ENCODE measurements at places on chromosomes 2 and 18. TPM values are rescaled to one million over a fixed set of nuclear protein-coding genes. Genes with fewer than 3 reads are reported as not detected.
A peak's percentile ranks its signal among the peaks of the same experiment; 100 is the strongest.

RGPD4 gene
- total RNA-seq, result not detected

ABHD1 gene
- total RNA-seq, result 0.27 TPM

ESCO1 gene
- 18.3 TPM for total RNA-seq

HRH4 gene
- total RNA-seq, result 0.14 TPM

LINC00305 gene
- total RNA-seq, result 0.21 TPM

CRYGC gene
- total RNA-seq, result not detected

PXDN gene
- 129 TPM for total RNA-seq

LRP2 gene
- total RNA-seq, result 1.5 TPM

MREG gene
- total RNA-seq, result 1.6 TPM

FSIP2 gene
- total RNA-seq, result 13.8 TPM

NEB gene
- total RNA-seq, result 2.4 TPM

- DNase-seq, result no peak
Measured at GRCh38 chr2:70837980-70838925, 2.6 kb upstream of the CD207 start.

DNA sequence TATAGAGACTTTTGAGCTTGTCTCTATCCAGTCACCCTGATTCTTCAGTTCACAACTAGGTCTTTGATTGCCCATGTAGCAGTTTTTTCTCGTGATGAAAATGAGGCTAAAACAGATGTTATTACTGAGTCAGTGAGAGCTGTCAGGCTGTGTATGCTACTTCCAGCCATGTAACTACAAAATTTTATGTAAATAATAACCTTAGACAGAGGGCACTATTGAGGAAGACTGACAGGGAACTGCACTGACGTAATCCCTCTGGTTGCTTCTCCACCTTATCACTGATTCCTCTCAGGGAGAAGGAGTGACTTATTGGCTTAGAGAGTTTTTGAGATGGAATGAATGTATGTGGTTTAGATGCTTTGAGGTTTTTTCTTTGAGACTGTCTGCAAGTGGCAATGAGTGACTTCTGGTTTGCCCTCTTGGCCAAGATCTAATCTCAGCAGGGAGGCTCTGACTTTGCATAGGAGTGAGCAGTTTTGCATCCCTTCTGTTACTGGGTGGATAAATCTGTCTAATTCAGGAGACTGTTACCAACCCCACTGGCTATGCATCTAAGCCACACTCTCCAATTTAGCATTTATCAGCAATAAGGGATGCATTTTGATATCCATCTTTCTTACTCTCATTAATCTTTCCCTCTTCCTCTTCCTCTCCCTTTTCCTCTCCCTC lies 555.2 kb upstream of the FANCL start:
- DNase-seq, result no peak

DNA sequence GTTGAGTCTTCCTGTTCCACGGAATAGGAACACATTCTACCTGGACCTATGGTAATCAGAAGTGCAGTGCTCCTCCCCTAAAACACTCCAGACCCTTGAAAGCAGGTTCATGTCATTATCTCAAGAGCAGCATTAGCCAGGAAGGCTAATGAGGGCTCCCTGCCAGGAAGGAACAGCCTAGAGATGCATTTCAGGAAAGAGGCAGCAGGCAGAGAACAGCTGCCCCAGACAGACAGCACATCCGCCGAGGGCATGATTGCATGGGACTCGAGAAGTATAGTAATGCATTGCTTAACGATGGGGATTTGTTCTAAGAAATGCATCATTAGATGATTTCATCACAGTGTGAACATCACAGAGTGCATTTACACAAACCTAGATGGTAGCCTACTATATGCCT lies 171.5 kb downstream of the ALK start:
- peak; percentile 25 for DNase-seq

DNA sequence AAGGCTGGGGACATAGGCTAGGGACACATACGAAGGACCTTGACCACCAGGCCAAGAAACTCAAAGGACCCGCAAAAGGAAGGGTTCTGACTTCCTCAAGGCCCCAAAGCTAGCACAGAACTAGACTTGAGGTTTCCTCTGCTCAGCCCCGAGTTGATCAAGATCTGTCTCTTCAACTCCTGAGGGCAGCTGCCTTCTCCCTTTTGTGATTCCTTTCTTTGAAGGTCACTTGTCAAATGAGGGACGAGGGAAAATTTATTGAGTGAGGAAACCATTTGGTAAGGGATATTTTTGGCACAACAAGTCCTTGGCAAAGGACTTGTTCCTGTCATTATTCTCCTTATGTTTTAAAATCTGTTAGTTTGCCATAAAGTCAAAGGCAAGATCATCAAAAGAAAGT lies 12.3 kb upstream of the ROCK2 start:
- DNase-seq, result no peak

DNA sequence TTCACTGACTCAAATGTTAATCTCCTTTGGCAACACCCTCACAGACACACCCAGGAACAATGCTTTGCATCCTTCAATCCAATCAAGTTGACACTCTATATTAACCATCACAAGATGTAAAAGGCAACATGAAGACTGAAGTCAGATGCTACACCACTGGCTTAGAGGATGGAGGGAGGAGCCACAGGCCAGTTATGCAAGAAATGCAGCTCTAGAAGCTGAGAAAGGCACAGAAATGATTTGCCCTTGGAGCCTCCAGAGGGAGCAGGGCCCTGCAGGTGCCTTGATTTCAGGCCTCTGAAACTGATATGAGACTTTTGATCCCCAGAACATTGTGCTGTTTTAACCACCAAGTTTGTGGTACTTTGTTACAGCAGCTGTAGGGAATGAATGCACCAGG lies 276.3 kb downstream of the KCNS3 start:
- DNase-seq, result peak; percentile 26

DNA sequence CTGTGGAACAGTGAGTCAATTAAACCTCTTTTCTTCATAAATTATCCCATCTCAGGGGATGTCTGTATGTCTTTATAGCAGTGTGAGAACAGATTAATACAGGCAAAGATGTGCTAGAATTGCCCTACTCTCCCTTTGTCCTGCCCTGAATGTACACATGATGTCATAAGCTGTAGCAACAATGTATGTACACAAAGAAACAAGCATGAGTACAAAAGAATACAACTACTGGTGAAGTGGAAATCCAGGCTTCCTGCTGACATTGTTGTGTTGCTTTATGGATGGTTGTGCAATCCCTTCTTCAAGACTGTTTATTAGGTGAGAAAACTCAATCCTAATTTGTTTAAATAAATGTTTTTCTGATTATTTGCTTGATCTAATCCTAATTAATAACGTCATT lies 446.6 kb downstream of the DSC3 start:
- DNase-seq, result no peak

DNA sequence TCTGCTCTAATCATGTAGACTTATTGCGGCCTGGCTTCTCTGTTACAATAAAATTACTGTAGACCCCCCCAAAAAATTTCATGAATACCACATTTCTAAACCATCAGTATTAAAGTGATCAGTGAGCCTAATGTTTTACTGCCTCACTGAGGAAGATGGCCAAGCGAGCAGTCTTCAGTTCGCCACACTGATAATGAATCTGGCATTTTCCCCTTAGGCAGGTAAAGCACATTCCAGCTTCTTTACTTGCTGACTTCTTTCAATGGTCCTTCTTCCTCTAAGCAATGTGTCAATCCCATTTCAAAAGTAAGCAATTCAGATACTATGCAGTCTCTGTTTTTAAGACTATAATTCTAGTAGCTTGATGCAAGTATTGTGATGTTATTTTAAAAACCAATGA lies 137.6 kb downstream of the LAMA1 start:
- no peak for DNase-seq

GRCh38 chr18:38115201-38115600 lies 549.6 kb upstream of the CELF4 start:
- peak; percentile 1 for DNase-seq

DNA sequence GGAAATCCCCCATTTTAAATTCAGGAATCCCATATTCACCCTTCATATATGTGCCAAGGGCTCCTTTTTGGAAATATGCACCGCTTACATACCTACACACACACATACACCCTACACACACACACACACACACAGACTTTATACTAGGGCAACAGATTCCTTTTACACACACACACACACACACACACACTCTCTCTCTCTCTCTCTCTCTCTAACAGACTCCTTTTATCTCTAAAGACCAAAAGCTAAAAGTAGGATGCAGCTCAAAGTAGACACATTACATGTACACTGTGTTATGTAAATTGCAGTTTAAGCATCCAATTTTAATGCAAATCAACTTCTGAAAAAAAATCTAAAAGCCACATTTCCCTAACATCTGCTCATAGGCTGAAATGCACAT lies 130.9 kb upstream of the CAPN13 start:
- DNase-seq, result no peak

DNA sequence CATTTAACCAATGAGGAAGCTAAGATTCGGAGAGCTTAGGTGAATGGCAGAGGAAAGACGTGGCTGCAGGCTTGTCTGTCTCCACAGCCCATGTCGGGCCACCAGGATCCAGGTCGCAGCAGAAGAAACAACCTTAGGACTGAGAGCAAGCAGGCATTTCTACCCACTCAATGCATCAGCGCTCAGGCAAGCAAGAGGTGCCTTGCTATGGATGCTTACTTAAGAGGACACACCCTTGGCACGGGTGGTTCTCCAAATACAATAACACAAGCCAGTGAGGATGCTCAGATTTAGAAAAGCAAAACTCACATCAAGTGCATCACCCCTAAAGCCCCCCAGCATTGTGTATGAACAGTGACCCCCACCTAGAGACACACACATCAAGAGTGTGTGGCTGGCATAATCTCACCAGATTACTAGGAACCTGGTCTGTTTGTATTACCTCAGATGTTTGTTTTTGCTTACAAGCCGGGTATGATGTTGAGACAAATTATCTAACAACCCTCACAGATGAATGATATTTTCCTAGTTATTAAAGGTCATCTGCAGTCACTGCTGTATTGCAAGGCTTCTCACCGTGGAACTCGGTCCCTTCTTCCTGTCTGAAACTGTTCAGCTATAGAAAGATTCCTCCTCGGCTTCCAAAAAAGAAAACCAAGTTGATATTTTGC lies 34.2 kb upstream of the NPAS2 start:
- DNase-seq, result no peak

- no peak for DNase-seq
Measured at GRCh38 chr2:24912523-24912922, 7.5 kb downstream of the ADCY3 start.

DNA sequence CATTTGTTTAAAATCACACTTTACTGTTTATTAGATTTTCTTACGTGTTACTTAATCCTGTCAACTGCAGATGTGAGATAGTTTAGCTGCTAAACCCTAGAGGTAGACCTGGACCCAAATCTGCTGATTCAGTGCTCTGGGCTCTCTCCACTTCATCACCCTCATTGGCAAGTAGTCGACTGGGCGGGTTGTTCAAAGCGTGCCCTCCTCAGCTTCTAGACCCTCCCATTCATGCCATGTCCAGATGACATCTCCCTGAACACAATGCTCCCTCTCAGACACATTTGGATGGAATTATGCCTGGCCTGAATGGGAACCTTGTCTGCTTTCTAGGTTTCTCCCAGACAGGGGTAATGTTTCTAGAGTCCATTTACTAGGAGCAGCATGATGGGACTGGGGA lies 43.7 kb downstream of the RPIA start:
- DNase-seq, result no peak

DNA sequence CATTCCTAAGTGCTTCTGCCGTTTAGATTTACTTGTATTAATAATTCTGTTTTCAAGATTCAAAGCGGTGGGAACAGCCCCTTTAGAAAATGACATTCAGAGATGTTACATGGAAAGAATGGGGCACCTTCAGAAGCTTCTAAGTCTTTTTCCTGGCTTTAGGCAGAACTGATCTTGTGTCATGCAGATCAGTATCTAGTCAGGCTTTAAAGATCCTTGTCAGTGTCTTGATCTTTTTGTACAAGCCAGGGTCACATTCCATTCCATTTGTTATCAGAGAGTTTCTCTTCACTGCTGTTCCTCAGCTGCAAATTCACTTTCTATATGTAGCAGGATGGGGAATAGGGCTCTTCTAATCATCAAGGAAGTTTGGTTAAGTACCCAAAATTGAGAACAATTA lies 275.3 kb downstream of the DCC start:
- DNase-seq, result no peak

GRCh38 chr2:64695721-64696261 lies 42.1 kb upstream of the SERTAD2 start:
- peak; percentile 39 for DNase-seq

DNA sequence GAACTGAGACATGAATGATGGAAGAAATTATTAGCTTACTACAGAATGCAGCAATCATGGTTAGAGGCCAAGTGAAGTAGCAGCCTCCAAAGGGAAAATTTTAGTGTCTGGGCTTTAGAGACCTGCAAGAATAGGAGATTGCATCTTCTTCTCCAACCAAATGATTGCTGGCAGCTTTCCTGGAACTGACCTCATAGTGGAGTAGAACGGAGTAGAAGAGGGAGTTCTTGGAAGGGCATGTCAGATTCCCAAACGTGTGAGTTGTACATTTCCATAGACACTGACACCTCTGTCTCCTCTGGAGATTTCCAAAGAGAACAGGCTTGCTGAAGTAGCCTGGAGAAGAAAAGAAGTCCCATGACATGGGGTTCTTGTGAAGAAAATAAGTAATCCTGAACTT lies 169.8 kb upstream of the ERBB4 start:
- no peak for DNase-seq

- DNase-seq, result no peak
Measured at GRCh38 chr2:85741211-85741832, 12.5 kb upstream of the ATOH8 start.

DNA sequence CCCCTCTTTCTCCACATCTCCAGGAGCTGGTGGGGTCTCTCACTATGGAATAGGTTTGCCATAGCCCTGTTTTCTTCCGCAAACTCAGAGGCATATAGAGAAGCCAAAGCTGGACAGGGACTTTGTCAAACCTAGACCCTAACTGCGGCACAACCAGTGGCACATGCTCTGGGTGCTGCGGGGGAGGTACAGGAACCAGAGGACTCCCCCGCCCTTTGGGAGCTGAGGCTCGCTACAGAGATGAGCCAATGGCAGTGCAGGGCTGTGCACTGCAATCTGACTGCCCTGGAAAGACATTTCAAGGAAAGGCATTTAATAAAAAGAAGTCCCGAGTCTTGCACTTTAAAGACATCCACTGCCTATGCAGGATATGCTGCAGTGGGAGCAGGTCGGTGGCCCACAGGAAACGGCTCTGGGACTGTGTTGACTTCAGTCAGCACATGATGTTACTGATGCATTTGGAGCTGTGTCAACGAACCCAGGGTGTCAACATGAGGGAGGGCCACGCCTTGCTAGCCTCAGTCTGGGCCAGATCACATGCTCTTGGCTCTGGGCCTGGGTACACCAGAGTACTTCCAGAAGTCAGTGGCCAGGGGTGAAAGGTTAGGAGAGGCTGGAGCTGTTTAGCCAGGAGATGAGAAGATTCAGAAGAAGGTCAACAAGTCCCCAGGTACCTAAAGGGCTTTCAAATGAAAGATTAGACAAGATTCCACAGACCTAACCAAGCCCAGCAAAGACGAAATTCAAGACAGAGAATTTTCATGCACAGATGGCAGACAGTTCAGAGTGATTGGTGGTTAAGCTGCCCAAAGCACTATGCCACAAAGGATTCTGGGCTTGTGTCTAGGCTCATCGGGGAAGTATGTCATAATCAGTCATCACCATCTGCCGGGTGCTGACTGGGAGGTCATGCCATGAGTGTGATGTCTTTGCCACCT lies 8.2 kb downstream of the SLC35F6 start:
- DNase-seq, result peak; percentile 85

- no peak for DNase-seq
Measured at GRCh38 chr2:223228871-223229270, 176.9 kb downstream of the KCNE4 start.
